Left ventricle myocardium superior (tissue), 1 donor: ENCODE measurements at places on chromosomes 6 and 20. TPM values are rescaled to one million over a fixed set of nuclear protein-coding genes. Genes with fewer than 3 reads are reported as not detected.
A peak's percentile ranks its signal among the peaks of the same experiment; 100 is the strongest.

Gene PAK5
- total RNA-seq, result not detected

Gene RIMS1
- total RNA-seq, result 1.2 TPM

Gene GPR31
- not detected for total RNA-seq

Gene TMC2
- total RNA-seq, result 0.10 TPM

Gene ZSWIM3
- total RNA-seq, result 1.9 TPM

Gene EPB41L1
- total RNA-seq, result 19.6 TPM

Gene MUC21
- total RNA-seq, result not detected

Gene PPARD
- 15.1 TPM for total RNA-seq

Gene EBF4
- total RNA-seq, result 3.7 TPM

GRCh38 chr20:1672728-1673127, 15.1 kb upstream of the SIRPG start:
- no peak for DNase-seq

- no peak for DNase-seq
Measured at GRCh38 chr20:46705378-46705729, 4.1 kb upstream of the SLC2A10 start.

- no peak for DNase-seq
Measured at GRCh38 chr6:153989989-153990388, 49.1 kb upstream of the OPRM1 start.

GRCh38 chr6:38508894-38509293, 130.8 kb downstream of the BTBD9 start:
- no peak for DNase-seq

DNA sequence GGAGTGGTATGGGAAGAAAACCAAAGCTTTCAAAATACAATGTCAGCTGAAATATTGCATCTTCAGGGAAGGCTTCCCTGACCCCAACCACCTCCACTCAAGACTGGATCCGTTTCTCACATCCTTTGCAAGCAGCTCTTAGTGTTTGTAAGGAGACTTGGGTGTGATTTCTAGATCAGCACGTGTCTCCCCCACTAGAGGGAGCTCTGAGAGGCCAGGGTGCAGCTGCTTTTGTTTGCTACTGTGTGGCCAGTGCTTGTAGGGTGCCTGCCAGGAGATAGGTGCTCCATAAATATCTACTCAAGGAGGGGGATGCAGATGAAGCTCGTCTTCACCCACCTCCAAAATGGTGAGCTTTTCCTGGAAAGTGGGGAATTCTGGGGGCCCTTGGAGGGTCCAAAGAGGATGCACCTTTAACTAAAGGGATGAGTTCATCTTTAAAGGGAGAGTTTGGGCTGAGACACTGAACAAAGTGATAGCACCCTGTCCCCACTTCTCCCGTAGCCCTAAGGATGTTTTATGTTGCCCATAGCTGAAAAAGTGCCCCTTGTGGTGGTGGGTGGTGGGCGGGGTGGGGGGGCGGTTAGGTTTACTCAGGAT, 52.6 kb upstream of the MAFB start:
- DNase-seq, result no peak

DNA sequence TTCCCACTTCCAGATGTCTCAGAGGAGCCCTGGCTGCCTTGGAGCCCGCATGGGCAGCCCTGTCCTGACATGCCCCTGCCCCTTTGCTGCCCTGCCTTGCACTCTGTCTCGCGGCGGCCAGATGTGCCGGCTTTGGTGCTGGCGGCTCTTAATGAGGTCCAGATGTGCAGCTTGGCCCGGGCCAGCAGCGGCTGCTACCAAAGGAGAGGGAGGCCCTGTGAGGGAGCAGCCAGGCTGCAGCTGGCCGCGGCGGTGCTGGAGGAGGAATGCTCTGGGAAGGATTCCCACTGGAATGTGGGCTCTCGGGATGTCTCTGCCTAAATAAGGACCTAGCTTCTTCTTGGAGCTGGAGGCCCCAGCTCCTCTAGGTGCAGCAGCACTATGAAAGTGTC, 72.4 kb downstream of the FGD2 start:
- DNase-seq, result peak; percentile 91

- DNase-seq, result no peak
Measured at GRCh38 chr6:73076211-73076954, 148.9 kb downstream of the KHDC1L start.

DNA sequence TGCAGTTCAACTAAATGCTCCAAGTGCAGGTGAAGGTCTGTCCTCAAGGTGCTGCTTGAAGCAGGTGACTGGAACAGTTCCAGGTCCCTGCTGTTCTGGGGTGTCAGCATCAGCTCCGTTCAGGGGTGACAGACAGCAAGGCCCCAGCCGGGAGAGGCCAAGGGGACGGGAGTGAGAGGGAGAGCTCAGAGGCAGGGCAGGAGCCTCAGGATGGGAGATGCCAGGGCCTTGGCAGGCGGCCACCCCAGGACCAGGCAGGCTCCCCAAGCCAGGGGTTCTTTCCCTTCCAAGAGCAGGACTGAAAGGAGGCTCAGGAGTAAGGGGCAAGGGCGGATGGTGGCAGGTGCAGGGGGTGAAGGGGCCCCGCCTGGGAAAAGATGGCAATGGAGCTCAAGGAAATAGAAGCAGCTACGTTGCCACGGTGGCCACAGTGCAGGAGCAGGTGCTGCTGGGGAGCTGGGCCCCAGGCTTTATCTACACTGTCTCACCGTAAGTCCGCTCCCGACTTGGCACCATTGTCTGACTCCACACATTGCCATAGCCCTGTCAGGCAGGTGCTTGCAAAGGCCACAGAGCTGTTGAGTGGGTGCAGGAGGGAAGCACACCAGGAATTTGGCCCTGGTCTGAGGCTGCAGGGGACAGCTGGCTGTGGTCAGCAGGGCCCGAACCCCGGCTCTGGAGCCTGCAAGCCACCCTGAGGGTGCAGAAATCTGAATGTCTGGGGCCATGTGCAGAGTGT, 43.1 kb downstream of the ERMARD start:
- DNase-seq, result no peak

DNA sequence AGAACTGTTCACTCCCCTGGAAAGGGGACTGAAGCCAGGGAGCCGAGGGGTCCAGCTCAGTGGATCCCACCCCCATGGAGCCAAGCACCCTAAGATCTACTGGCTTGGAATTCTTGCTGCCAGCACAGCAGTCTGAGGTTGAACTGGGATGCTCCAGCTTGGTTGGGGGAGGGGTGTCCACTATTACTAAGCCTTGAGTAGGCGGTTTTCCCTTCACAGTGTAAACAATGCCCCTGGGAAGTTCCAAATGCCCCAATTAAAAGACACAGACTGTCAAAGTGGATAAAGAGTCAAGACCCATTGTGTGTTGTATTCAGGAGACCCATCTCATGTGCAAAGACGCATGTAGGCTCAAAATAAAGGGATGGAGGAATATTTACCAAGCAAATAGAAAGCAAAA, 150.2 kb downstream of the LPA start:
- DNase-seq, result no peak

DNA sequence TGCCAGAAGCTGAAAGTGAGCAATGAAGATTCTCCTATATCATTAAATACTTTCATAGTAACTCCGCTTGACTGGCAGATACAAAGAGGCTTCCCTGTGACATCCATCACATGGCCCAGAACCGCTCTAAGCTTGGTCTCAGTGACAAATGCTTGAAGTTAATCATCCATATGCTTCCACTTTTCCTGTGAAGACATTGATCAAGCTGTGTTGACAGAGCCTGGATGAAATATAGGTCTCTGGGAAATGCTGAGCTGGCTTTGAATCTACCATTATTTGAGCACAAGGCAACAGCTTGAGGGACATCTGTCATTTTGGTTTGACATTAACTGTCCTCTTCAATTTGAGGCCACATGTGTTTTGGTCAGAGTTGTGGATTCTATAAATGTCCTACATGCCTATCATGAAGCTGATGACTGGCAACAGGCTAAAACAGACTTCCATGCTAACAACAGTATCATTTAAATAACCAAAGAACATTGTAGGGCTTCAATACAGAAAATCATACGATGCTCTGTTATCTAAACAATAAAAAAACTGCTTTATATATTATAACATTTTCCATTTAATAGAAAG, 402.2 kb upstream of the IRAK1BP1 start:
- DNase-seq, result no peak

GRCh38 chr20:35953387-35954199, 709 bp downstream of the SCAND1 start:
- peak; percentile 63 for DNase-seq

GRCh38 chr20:51042064-51042463, 19.2 kb upstream of the KCNG1 start:
- DNase-seq, result no peak

- no peak for DNase-seq
Measured at GRCh38 chr6:129575378-129576118, 134.4 kb downstream of the ARHGAP18 start.

DNA sequence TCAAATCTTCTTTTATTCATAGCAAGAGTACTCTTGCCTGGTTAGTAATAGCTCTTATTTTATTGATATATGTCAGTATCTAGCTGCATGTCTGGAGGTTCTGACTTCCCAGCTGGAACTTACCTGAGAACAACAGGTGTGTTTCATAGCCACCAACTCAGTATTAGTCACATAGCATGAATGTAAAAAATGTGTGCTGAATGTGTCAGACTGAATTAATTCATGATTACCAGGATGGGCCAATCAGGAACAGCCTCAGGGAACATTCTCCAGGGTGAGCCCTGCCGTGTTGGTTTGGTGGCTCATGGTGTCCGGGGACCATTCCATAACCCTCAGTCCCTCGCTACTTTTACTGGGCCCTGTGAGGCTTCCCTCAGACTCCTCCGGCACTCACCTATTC, 99.7 kb downstream of the TULP4 start:
- DNase-seq, result no peak

DNA sequence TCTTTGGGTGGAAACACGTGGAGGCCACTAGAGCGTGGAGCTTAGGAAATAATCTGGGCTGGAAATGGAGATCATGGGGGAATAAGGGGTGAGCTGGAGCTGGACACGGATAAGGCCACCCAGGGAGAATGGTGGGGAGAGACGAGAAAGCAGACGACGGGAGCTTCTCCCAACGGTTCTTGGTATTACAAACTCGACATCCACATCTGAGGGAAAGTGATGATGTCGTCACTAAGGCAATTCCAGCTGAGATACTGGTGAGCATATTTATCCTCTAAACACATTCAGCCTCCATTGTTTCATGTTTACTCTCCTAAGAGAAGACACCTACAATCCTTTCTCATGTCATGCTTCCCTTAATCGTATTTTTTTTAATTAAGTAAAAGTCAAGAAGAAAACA, 50.2 kb upstream of the SNX9 start:
- DNase-seq, result no peak

DNA sequence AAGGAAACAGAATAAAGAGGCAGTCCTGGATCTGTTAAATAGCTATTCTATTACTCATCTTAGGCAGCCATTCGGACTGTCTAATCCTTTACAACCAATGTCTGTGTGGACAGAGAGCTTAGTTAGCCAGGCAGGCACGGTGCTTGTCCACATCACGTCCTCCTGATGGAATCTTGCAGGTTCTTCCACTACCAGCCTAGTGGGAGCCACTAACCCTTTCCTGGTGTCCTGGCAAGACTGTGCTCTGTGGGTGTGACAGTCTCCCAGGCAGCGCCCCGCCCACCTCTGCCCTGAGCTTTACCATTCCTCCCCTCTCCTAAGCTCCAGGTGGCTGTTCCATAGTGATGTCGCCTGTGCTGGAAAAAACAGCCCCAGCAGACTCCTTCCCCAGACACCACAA, 78.3 kb upstream of the CLDN20 start:
- no peak for DNase-seq

DNA sequence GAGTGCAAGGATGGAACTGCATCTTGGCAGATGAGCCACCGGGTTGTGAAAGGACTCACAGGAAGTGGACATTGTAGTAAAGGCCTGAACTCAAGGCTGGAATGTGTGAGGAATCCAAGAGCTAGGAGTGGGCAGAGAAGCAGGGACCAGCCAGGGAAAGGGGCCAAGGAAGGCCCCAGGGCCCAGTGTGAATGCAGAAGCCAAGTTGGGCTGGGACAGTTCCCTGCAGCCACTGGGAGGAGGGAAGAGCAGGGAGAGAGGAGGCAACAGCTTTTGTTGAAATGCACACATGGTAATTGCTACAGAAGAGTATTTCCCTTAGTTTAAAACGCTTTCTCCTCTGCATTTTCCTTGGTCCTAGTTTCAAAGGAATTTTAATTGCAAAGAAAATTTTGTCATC, 34.6 kb downstream of the CDH22 start:
- no peak for DNase-seq

GRCh38 chr6:156919814-156920369, 142.7 kb downstream of the ARID1B start:
- no peak for DNase-seq

DNA sequence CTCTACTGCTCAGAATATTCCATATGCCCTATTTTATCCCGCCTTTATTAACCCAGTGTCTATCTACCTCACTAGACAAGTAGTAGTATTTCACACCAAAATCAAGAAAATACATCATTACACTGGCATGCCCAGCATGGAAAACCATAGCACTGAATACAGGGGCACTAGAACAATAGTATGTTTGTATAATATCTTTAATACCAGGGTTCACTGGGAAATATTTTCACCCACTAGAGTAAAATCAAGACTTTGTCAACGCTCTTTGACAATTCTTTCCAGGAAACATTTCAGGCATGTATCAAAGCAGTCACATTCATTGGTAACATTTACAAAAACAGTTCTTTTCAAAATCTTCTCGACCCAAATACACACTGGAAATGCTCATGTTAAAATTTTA, 119.3 kb upstream of the BEND6 start:
- DNase-seq, result no peak

- DNase-seq, result no peak
Measured at GRCh38 chr6:168712993-168713392, 272.0 kb downstream of the SMOC2 start.

GRCh38 chr6:27495386-27496135, 22.7 kb upstream of the ZNF184 start:
- peak; percentile 55 for DNase-seq

DNA sequence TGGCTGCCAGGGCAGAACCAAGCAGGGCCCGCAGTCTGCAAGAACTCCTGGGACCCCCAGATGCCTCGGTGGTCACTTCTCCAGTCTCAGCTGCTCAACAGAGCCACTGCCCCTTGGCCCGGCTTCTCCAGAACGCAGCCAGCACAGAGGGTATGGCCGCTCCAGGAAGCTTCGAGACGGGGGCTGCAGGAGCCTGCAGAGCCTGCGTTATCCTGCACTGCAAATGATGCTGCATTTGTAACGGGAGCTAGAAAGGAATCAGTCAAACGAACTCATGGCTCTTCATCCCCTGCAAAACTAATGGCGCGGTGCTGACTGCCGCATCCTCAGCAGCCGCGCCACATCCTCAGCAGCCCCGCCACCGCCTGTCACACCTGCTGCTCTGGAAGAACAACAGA, 254.9 kb downstream of the TAF4 start:
- DNase-seq, result peak; percentile 5

DNA sequence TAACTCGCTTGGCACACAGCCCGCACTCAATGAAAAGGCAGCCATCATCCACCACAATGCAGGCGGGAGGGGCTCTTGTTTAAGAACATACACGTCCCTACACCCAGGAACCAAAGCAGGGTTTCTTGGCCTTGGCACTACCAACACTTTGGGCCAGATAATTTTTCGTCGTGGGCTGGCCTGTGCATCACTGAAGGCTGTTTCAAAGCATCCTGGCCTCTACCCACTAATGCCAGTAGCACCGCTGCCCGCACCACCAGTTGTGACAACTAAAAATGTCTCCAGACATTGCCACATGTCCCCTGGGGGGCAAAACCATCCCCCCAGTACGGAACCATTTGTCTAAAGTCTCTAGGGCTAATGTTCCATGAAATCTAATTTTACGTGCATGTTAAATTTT, 13.0 kb downstream of the UQCC2 start:
- DNase-seq, result no peak
